Stimulated activated CD8-positive, alpha-beta memory T cell treated with anti-CD3 and anti-CD28 coated beads, Interleukin-4, amount 100 ng/mL, for 4 hours (primary cell): ENCODE measurements at places on chromosomes 5 and 9.

DNA sequence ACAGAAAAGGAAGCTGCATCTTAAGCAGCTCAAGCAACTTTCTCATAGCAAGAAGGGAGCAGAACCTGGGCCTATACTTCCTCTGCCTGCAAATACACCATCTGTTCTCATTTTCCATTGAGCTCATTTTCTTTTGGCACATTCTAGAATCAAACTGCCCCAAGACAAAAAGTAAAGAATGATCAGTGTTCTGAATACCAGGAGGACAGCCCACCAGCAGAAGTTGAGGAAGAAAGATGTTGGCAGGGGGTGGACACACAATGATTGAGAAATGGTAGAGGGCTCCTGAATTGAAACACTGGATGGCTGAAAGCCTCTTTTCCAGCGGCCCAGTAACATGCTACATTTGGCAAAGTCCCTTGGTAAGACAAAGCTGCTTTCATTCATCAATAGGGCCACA is 171.8 kb downstream of the MED10 start:
- no peak for DNase-seq

- no peak for DNase-seq
Measured at GRCh38 chr9:16154521-16155078, 601.8 kb downstream of the CCDC171 start.

DNA sequence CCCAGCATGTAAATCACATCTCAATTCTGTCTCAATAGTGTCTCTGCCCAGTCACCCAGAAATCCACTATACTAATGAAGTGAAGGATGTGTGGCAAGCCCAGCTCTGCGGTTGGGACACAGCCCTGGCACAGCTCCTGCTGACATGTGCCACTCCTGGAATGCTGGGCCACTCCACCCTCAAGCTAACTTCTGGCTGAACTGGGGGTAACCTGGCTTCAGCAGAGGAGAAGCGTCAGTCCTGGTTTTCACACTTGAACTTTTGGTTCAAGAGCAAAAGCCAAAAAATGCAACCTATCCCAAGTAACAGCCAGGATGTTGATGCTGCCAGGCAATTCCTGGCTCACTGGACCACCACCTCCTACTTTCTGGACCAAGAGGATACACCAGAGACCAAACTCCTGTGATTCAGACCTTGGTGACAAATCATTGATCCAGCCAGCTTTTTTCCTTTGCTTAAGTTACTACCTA is 86.4 kb downstream of the ARRDC3 start:
- no peak for DNase-seq

DNA sequence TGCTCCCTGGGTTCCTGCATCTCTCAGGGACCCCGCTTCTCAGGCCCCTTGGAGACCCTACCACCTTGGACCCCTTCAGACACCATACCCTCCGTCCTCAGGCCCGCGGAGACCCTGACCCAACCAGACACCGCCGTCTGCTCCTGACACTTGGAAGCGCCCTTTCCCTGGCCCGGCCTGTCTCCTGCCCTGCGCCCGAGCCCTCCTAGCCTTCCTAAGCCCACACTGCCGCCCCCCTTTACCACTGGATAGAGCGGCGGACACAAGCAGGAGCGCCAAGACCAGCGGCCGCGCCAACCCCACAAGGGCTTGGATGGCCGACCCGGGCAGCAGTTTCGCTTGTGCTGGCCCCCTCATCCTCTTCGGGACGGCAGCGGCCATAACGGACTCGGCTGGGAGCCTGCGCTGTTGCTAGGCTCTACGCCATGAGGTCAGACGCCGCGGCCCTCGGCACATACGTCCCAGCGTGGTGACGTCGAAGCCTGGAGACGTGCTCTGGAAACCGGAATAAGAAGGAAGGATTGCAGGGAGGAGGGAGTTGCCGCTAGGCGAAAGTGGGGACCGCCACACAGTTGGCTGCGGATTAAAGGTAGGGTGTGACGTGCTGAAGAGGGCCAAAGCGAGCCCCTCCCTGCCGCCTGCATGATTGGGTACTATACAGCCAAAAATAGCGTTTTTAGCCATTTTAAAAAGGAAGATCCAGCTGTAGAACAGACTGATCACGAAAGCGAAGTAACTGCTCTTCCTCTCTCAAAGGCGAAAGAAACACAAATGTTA is at the start of gene C5orf15:
C5orf15 (minus strand) TSS at position 422 of the 777 bp plus-strand sequence; CDS start at position 381, 41 bp downstream.
- DNase-seq, result peak; percentile 73

GRCh38 chr5:54194318-54194717 is 116.1 kb downstream of the ARL15 start:
- DNase-seq, result no peak

- no peak for DNase-seq
Measured at GRCh38 chr5:106423109-106423897, 1247.4 kb downstream of the EFNA5 start.

DNA sequence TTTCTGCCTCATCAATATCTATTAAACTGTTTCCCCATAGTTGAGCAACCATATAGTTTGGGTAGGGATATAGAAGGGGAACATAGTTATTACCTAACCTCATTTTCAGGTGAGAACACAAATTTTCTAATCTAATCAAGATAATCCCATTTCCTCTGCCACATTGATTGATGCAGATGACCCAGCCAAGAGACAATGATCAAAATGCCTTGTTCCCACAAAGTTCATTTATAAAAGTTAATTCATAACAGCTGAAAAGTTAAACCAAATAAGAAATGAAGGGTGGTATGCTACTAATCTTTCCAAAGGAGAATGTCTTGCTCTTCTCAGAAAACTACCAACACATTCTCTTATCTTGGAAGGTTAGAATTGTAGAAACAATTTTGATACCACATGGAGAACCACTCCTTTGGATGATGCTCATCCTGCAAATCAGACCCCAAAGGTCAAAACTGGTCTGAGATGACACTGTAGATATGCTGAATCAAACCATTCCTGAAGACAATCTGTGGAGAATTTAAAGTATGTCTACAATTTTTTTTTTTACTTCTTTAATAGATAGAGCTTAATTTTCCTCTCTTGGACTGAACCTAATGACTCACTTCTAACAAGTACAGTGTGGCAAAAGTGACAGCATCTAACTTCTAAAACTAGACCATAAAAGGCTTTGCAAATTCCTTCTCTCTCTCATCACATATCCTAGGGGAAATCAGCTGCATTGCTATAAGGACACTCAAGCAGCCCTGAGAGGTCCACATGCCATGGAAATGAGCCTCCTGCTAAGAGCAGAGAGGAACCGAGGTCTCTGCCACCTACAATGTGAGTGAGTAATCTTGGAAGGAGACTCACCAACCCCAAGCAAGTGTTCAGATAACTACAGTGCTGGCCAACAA is 586.7 kb upstream of the TUSC1 start:
- DNase-seq, result no peak

DNA sequence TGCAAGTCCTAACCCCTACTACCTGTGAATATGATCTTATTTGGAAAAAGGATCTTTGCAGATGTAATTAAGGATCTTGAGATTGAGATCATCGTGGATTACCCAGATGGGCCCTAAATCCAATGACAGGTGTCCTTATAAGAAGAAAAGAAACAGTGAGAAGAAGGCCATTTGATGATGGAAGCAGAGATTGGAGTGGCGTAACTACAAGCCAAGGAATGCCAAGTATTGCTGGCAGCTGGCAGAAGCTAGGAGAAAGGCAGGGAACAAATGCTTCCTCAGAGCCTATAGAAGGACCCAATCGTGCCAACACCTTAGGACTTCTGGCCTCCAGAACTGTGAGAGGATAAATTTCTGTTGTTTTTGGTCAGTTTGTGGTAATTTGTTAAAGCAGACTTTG is 70.1 kb upstream of the PALM2AKAP2 start:
- DNase-seq, result no peak

GRCh38 chr5:14937254-14937653 is 65.7 kb upstream of the ANKH start:
- no peak for DNase-seq

- DNase-seq, result no peak
Measured at GRCh38 chr9:120377268-120378159, 202.5 kb downstream of the CDK5RAP2 start.

DNA sequence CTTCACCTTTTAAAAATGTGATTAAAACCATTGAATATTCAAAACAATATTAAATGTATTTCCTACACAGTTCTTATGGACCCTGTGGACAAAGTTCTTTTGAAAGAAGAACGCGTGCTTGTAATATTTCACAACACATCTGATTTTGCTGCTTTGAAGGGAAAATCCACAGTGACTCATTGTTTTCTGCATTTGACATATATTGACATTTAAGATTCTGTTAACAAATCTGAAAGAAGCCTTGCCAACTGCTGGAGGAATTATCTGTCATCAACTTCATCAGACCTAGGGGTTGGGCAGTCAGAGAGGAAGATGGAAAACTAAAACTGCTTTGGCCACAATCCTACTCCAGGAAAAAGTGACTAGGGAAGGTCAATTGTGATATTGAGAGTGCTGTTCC is 56.9 kb upstream of the RASEF start:
- no peak for DNase-seq

DNA sequence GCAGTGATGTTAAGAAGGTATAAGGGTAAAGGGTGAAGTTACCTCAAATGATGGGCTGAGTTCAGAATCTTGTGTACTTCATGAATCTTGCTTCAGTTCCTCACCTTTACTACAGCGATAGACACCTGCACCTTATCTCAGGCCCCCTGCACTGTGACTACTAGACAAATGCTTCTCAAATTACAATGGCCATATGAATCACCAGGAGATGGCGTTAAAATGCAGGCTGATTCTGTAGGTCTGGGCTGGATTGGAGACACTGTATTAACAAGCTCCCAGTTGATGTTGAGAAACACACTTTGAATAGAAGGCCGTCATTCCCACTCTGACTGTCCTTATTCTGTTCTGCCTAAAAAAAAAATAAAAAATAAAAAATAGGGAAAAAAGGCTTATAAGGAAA is 29.8 kb downstream of the TARS1 start:
- no peak for DNase-seq

DNA sequence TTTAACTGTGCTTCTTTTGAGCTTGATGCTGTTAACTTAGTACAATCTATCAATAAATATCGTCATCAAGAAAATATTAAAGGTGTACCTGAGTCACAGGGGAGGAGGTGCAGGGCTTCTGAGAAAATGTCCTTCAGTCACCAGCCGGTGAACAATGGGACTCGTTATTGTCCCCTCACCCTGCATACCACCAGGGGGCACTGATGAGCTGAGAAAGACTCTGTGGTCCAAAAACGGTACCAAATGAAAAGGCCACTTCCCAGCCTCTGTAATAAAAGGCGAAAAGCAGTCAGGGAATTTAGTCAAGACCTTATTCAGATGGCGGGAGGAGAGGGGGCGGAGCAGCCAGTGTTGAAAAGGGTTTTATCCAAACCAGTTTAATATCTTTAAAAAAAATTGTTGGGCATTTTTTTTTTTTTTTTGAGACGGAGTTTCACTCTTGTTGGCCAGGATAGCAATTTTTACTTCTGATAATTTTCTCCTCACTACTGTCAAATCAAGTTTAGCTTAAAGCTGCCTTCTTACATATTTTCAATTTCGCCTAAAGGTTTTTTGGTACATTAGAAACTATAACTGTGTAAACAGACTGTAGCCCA is 271.9 kb upstream of the ADAMTS16 start:
- DNase-seq, result peak; percentile 6

GRCh38 chr5:160231783-160232342 is 2.6 kb downstream of the FABP6 start:
- DNase-seq, result no peak

- DNase-seq, result no peak
Measured at GRCh38 chr5:37111426-37112382, 137.5 kb downstream of the CPLANE1 start.

DNA sequence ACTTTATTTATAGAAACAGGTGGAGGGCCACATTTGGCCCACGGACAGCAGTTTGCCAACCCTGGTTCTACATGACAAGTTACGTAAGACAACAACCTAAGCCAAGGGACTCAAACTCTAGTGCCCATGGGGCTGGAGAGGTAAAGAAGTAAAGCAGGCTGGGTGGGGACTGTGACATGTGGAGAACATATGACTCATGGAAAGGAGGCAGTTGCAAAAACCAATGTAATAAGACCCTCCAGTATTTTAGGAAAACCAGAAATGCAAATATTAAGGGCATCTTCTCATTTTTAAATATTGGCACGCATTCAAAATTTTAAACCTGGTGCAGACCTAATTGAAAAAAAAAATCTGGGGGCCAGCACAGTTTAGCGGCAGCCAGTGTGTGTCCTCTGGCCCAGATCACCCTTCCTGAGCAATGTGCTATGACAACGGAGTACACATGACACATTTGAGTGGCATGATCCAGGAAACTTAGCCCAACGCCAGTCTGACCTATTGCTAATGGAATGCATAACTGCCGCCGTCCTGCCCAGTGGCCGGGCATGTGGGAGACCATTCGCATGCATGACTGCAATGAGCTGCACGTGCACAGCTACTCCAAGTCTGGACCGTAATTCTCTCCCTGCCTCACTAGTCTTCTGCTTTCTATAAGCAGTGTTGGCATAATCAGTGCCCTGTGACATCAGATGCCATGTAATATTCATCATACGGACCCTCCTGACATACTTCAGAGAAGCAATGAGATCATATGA is 97.2 kb downstream of the SH3TC2 start:
- no peak for DNase-seq

DNA sequence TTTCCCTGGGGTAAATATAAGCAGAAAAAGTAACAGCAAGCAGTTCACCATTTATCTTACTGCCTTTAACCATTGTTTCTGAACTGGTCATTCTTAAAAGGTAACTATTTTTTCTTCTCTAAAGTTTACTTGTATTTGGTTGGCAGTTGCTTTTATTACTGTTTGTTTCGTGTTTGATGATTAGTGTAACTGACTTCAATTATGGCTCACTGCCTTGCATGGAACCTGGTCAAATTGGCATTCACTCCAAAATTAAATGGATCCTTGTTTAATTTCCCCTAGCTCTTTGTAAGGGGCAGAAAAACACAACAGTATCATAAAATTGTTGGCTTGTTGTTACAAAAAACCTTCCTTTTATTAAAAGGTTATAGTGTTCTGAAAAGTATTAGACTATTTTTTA is 1723.9 kb upstream of the CDH6 start:
- no peak for DNase-seq

GRCh38 chr9:98255061-98255577 is 330 bp downstream of the TBC1D2 start:
- DNase-seq, result no peak

- DNase-seq, result no peak
Measured at GRCh38 chr9:108696156-108696555, 159.6 kb downstream of the ACTL7B start.

DNA sequence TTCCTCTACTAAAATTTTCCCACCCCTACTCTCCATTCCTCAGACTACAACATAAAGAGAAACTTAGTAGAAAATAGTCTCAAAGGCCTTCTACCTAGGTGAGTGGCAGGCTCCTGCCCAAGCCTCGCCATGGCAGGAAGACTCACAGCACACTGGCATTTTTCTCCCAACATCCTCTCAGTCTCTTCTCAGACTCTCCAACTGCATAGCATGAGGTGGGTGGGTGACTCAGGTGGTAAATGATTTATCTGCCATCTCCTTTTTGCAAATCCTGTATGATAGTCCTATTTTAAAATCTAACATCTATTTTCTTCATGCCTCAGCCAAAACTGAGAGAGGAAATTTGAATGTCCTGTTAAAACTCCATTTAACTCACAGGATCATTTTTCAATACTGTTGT is 33.5 kb upstream of the GRIA1 start:
- no peak for DNase-seq

- no peak for DNase-seq
Measured at GRCh38 chr5:104421431-104421830, 858.8 kb upstream of the NUDT12 start.
